NCI-H345 (cell line): ENCODE measurements at places on chromosomes 2 and 18.

GRCh38 chr2:144011098-144011497 lies 508.8 kb downstream of the ZEB2 start:
- no peak for DNase-seq

GRCh38 chr2:83072767-83073166 lies 1386.3 kb downstream of the SUCLG1 start:
- no peak for DNase-seq

DNA sequence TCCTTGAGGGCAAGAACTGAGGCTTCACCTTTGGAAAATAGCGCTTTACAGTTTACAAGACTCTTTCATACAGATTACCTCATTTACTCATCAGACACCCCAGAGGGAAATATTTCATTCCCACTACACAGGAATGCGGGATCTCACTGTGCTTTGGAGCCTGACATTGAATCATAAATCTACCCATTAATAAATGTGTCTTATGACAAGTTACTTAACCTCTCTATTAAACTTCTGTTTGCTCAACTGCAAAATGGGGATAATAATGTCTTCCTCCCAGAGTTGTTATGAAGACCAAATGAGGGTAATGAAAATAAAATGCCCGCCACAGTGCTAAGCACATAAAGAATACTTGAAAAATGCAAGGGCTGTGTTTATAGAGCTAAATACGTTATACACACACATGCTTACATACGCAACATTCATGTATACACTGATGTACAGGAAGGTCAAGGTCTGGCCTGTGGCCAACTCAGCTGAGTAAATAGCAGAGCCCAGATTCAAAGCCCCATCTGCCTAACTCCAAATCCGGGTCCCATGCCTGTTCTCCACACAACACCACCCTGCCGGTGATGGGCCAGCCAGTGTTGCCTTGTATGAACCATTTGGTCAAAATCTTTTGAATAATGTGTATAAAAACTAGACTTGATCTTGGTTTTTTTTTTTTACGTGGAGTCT lies 77.8 kb upstream of the STPG4 start:
- peak; percentile 41 for DNase-seq

- no peak for DNase-seq
Observed at GRCh38 chr2:144213797-144214196, 306.1 kb downstream of the ZEB2 start.

GRCh38 chr2:180291060-180291459 lies 284.0 kb upstream of the CWC22 start:
- DNase-seq = no peak

GRCh38 chr18:73189718-73190117 lies 321.9 kb upstream of the NETO1 start:
- DNase-seq = no peak

- DNase-seq = no peak
Observed at GRCh38 chr2:68352651-68353391, 12.3 kb upstream of the PLEK start.

DNA sequence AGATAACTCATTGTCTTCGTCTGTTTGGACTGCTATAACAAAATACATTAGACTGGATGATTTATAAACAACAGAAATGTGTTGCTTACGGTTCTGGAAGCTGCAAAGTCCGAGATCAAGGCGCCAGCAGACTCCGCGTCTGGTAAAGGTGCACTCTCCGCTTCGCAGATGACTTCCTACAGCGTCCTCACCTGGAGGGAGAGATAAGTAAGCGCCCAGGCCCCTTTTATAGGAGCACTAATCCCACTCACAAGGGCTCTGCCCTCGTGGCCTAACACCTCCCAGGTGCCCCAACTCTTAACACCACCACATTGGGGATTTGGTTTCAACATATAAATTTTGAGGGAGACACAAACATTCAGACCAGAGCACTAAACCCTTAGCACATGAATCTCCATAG lies 51.3 kb downstream of the SERTAD2 start:
- no peak for DNase-seq
